ENCODE measurements at places on chromosomes 16 and 17. TPM values are rescaled to one million over a fixed set of nuclear protein-coding genes. Genes with fewer than 3 reads are reported as not detected.

The RAPGEFL1 gene
- 144 TPM for total RNA-seq

- no peak for DNase-seq
Observed at GRCh38 chr16:26453215-26453614, 613.5 kb upstream of the C16orf82 start.

DNA sequence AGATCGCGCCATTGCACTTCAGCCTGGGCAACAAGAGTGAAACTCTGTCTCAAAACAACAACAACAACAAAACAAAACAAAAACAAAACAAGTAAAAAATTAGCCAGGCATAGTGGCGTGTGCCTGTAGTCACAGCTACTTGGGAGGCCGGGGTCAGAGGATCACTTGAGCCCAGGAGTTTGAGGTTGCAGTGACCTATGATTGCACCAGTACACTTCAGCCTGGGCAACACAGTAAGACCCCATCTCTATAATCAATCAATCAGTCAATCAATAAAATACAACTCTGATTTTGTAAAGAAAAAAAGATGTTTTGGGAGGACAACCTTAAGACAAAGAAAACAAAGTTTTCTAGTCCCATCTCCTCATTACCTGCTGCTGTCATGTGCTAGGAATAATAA lies 51.9 kb downstream of the MARCHF10 start:
- no peak for DNase-seq

DNA sequence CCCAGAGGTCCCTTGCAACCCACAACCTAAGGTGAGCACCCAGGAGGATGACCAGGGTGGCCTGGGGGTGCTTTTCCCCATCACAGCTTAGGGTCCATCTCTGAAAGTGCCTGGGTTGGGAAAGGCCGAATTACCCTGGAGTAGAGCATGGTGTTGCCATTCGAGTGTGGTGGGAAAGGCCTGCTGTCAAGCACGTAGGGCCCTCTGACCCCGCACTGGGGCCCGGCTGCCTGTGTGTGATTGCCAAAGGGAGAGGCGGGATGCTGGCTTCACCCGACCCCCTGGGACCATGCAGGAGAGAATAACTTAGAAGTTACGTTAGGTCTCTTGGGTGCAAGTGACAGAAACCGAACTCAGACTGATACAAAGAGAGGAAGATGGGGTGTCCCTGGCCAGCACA lies 27.7 kb upstream of the NDRG4 start:
- DNase-seq, result no peak

- no peak for DNase-seq
Observed at GRCh38 chr17:61261001-61261637, 138.5 kb upstream of the TBX2 start.

DNA sequence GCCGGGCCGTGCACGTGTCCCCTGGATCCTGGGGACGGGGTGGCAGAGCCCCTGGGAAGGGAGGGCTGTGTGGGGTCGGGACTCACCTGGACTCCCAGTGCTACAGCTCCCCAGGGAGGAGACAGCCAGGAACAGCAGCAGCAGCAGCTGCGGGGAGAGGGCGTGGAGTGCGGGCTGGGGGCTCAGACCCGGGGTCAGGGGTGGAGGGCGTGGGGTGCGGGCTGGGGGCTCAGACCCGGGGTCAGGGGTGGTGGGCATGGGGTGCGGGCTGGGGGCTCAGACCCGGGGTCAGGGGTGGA lies 20.7 kb downstream of the TPSD1 start:
- DNase-seq, result no peak

The CIAO3 gene
- total RNA-seq, result 32.7 TPM

- DNase-seq, result no peak
Observed at GRCh38 chr16:72234387-72234786, 62.4 kb upstream of the PMFBP1 start.

The TMEM204 gene
- total RNA-seq, result 33.1 TPM
